Karpas-422 (cell line): ENCODE measurements at places on chromosomes 3 and 15.
A peak's percentile ranks its signal among the peaks of the same experiment; 100 is the strongest.

GRCh38 chr15:98518823-98519561 is 129.3 kb upstream of the IGF1R start:
- peak; percentile 89 for DNase-seq

DNA sequence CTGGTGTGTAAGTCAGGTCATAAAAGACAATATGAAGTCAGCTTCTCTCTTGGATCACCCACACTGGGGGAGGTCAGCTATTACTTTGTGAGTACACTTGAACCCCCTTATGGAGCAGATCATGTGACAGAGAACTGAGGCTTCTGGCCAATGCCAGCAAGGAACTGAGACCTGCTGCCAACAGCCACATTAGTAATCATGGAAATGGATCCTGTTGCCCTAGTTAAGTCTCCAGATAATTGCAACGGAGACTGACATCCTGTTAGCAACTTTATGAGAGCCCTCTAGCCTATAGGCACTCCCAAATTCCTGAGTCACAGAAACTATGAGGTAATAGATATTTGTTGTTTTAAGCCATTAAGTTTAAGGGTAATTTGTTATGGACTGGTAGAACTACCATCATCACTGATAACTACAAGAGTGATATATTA is 110.4 kb upstream of the GMNC start:
- no peak for DNase-seq

DNA sequence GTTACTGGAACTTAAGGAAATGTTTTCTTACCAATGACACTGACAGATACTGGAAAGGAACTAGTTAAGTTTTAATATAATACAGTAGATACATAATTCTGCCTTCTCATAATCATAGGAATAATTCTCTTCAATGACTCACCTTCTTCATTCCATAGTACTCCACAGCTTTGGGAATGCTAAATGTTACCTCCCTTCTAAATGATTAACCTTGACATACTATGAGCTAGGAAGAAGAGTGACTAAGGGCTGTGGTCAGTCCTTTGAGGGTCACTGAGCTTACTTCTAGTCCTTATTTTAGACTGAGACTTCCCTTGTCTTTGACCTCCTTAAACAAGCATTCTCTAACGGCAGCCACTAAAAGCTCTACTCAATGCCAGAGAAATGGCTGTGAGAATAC is 69.6 kb upstream of the PPIB start:
- DNase-seq: no peak

DNA sequence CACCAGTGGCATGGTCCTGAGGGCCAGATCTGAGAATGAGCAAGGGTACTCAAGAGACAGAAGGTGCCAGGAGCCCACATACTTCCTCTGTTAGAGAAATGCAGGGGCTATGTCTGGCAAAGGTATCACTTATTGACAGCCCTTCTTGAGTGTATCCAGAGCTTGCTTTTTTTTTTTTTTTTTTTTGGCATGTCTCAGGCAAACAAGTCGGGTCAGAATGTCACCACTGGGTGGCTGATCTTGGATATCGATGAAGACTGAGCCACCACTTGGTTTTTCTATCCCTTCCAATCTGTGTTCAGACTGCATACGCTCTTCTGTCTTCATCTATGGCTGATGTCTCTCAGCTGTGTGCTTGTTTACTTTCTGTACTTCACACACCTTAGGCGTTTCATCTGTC is 363.4 kb upstream of the C2CD4B start:
- no peak for DNase-seq

GRCh38 chr15:59662260-59662659 is 4.9 kb upstream of the GTF2A2 start:
- no peak for DNase-seq

DNA sequence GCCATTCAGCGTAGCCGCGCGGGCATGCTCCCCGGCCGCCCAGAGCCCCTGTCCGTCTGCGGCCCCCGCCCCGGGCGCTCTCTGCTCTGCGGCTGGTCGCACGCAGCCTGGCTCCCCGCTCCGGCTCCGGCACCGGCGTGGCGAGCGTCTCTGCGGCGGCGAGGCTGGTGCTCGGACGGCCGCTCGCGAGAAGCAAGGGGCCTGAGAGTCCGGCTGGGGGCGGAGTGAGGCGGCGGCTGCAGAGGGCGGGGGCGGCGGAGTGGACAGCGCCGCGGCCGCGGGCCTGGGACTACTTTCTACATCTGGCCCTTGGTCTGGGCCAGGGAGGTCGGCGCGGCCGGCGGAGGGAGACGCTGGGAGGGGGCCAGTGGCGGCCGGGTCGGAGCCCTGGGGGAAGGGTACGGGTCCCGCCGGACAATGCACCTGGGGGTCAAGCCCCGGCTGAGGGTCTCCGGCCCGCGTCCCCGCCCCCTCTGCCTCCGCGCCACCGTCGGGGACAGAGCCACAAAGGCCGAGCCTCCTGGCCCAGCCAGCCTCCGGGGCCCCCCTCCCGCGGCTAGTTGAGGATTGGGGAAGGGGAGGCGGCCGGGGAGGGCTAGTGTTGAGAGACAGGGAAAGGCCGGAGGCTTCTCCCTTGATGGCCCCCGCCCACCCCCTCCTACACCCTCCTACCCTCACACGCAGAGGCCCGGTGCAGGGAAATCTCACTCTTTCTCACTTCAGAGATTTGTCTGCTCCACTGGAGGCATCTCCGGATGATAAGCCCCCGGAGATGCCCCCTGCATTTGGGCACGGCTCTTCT is at the start of gene PRTG:
TSS of gene PRTG (minus strand) at position 226 of the 802 bp plus-strand sequence. CDS start at position 5, 221 bp downstream.
- no peak for DNase-seq

- DNase-seq: no peak
These were observed 79.2 kb downstream of the SEMA5B start for GRCh38 chr3:122948408-122948807.

- DNase-seq: no peak
These were observed 58.1 kb downstream of the TM4SF4 start for GRCh38 chr3:149532489-149533180.

- no peak for DNase-seq
These were observed 375.8 kb upstream of the ARL6 start for GRCh38 chr3:97388774-97389173.

- no peak for DNase-seq
These were observed 414.2 kb downstream of the GABRB3 start for GRCh38 chr15:26358708-26359107.
